ENCODE measurements at places on chromosomes 11 and 22.
A peak's percentile ranks its signal among the peaks of the same experiment; 100 is the strongest.

DNA sequence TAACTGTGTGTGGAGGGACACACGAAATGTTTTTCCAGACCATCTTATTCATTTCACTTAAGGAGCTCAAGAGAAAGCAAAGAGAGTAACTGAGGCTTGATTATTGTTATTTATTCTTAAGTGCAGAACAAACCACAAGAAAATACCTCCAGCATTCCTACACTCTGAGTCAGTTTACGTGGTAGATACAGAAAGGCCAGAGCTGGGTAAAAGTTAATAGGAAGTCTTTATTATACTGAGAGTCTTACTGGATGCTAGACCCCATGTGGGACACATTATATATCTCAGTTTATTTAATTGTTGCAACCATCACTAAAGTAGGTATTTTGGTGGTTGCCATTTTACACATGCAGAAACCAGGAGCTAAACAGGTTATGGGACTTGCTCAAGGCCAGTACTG is 261.4 kb upstream of the POU2AF2 start:
- peak; percentile 34 for DNase-seq

- DNase-seq, result peak; percentile 82
Observed at GRCh38 chr11:118929501-118930093, 3.9 kb upstream of the BCL9L start.

- DNase-seq, result no peak
Observed at GRCh38 chr11:115924744-115925567, 420.7 kb upstream of the CADM1 start.

DNA sequence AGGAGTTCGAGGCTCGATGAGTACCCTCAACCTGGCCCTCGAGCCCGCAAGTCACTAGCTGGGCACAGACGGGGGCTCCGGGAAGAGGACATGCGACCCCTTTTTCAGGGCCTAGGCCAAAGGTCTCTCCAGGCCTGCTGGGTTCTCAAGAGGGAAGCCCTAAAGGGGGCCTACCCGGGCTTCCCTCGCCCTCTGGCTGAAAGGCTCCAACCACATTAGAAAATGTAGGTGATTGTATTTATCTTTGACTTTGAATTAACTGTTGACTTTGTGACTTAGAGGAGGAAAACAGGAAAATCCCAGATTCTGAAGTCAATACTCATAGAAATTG is 7.3 kb upstream of the PAX6 start:
- no peak for DNase-seq

DNA sequence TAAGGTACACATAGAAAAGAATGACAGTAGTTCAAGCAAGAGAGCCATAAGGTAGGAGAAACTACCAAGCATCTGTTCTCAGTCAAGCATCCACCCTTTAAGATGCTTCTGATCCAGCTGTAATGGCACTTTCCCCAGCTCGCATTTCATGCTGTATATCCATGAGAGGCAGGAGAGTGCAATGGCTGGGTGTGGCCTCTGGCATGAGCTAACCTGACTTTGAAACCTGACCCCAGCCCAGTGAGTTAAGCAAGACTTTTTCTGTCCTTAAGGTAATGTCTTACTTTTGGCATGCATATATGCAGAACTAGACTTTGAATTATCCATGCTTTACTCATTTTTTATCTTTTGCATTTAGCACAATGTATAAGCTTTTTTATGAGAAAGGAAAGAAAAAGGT is 79.8 kb upstream of the CNTN5 start:
- DNase-seq, result no peak

DNA sequence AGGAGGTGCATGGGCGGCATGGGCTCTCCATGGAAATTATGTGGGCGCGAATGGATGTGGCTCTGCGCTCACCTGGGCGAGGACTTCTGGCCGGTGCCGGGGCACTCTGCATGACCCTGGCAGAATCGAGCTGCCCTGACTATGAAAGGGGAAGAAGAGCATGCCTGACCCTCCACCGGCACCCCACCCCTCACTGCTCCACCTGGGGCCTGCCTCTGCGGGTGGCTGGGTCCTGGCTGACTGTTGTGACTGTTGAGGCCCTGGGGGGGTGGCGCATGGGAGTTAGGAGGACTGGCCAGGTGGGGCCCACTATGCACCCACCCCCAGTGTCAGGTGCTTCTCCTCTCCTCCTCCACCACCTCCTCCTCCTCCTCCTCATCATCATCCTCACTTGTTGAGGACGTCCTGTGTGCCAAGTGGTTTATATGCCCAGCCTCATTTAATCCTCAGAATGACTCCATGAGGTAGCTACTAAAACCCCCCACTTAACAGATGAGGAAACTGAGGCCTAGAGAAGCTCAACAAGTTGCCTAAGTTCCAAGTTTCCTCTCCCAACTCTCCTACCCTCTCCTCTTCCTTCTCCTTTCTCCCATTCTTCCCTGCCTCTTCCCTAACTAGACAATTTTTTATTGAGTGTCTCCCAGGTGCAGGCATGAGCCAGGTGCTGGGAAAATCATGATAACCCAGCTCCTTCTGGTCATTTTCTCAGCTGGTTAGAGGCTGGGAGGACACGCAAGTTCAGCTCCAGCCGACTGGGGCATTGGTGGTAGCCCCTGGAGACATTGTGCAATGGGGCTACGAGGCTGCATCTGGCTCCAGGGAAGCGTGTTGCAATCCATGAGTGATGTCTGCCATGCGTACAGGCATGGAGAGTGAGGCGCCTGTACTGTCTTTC is 2.3 kb downstream of the MYEOV start:
- DNase-seq, result peak; percentile 94

- DNase-seq, result no peak
Observed at GRCh38 chr22:47275605-47276449, 513.4 kb downstream of the TBC1D22A start.

DNA sequence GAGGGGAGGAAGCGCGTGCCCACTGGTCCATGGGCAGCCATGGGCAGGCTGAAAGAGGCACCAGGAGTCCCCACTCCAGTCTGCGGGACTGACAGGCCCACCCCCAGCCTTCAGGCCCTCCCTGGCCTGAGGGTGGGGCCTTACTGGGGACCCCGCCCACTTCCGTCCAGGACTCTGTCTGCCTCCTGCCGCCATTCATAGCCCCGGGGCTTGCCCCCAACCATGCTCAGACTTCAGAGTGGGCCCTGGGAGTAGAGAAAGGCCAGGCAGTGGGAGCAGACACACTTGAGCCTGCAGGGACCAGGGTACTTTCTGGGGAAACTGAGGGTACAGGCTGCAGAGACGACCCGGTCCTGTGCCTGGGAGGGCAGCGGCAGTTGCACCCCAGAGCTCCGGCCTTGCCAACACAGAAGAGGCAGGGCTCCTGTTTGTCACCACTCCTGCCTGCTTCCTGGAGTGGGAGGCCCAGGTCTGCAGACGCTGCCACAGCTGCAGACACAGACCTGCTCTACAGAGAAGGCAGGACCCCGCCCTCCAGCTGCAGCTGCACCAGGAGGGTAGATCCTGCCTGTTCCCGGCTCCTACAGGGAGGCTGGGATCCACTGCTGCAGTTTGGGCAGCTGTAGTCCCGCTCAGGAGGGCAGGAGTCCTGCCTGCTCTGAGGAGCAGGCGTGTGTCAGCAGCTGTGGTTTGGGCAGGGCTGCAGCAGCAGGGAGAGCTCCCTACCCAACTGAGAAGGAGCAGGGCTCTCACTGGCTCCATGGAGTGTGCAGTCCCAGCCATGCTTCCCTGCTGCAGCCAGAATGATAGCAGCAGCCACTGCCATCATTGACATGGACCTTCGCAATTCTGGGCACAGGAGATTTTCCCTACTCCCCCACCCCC is 387.9 kb upstream of the ANO3 start:
- DNase-seq, result no peak

GRCh38 chr22:46617207-46617985 is 2.8 kb upstream of the GRAMD4 start:
- DNase-seq, result peak; percentile 16

- DNase-seq, result peak; percentile 33
Observed at GRCh38 chr11:9600644-9601036, 27.2 kb downstream of the WEE1 start.

- peak; percentile 36 for DNase-seq
Observed at GRCh38 chr11:18408558-18409291, 3.4 kb upstream of the LDHC start.

GRCh38 chr11:18791207-18791968 is at the start of gene PTPN5:
TSS of gene PTPN5 (minus strand) at chr11:18791798. CDS start at chr11:18771958, 19,840 bp downstream.
- DNase-seq, result no peak

DNA sequence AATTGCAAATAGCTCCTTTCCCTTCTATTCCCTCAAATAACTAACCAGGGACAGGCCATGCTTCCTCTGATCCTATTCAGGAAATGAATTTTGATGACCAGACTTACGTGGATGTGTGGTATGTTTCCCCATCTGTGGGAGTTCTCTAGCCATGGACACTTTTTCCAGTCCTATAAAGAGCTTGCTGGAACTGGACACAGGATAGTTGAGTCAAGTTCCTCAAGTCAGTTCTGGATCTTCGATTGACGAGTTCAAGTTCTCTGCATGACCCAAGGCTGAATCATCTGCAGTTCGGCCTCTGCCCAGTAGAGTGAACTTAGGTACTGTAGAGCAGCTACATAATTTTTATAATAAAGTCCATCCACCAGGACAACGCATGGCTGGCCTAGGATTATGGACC is 52.7 kb upstream of the CCND1 start:
- DNase-seq, result peak; percentile 88

- peak; percentile 32 for DNase-seq
Observed at GRCh38 chr11:17734418-17734911, at the start of gene KCNC1. TSS of gene KCNC1 (plus strand) at chr11:17734781. CDS start at chr11:17736003, 1,222 bp downstream.

DNA sequence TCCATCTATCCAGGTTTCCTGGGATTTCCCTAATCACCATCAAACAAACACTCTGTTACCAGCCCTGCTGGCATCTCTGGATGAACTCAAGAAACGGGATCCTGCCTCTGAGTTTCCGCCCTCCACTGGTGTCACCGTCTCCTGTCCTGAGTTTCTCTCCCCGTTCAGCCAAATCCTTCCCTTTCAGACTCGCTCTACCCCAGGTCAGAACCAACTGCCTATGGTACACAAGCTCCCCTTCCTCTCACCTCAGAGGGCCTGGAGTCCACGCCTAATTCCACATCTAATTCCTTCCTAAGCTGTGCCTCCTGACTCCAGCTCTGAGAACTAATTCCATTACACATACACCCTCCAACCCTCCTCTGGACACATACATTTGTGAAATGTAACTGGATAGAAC is 96.1 kb downstream of the SHANK2 start:
- DNase-seq, result no peak

DNA sequence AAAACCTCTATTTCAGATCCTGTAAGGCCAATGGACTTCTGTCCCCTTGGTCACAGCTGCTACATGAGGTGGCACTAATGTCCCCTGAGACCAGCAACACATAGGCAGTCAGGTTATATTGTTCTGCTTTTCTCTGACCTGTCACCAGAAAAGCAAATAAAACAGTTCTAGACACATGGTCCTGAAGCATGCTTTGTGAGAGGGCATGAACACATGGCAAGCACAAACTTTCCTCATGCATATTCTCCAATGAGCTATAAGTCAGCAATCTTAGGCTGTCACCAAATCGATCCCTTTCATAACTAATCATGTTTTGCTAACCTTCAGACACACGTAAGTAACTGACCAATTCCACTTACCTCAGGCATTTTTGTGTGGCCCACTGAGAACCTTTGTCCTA is 225.4 kb upstream of the ZC3H12C start:
- DNase-seq, result no peak

- no peak for DNase-seq
Observed at GRCh38 chr11:73141031-73141308, 1.1 kb downstream of the FCHSD2 start.

DNA sequence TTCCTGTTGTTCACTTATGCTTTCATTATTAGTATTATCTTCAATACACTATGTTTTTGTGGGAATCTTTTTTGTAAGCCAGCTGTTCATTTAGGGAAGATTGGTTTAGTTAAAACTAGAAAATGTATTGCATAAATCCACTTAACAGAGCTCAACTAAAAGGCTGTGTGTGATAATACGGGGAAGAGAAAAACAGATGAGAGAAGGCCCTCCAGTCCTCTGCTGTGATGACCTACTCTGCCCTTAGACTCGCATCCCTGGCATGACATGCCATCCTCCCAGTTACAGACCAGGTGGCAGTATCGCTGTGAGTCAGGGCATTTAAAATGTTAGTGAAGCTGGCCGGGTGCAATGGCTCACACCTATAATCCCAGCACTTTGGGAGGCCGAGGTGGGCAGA is 173.4 kb upstream of the TTC12 start:
- no peak for DNase-seq

GRCh38 chr11:20973940-20974559 is 304.7 kb downstream of the NELL1 start:
- DNase-seq, result no peak

GRCh38 chr11:28169816-28170215 is 61.6 kb downstream of the METTL15 start:
- peak; percentile 28 for DNase-seq

- DNase-seq, result no peak
Observed at GRCh38 chr22:30041881-30042280, 38.4 kb upstream of the HORMAD2 start.

DNA sequence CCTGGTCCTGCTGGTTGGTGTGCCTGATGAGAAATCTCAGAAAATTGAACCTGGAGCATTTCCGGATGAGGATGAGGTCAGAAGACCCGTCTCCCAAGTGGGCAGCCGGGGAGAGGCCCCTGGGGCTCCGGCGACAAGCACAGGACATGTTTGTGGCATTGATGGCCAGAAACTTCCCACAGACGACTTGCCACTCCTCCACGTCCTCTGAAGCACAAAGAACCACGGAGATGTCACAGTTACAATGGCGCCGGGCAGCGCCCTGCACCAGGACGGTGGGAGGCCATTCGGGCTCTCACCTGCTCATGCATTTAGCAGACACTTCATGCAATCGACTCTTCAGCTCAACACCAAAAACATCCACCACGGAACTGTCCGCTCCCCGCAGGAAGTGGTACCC is 46.5 kb downstream of the CERK start:
- no peak for DNase-seq

DNA sequence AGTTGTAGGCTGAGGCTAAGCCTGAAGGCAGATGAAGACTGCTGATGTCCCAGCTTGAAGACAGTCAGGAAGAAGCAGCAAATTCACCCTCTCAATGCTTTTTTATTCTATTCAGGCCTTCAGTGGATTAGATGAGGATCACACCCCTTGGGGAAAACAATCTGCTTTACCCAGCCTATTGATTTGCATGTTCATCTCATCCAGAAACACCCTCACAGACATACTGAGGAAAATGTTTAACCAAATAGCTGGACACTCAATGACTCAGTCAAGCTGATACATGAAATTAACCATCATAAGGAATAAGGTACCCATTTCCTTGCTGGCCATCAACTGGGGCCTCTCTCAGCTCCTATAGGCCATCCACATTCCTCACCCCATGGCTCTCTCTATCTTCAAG is 549.9 kb upstream of the CCDC90B start:
- DNase-seq, result no peak

DNA sequence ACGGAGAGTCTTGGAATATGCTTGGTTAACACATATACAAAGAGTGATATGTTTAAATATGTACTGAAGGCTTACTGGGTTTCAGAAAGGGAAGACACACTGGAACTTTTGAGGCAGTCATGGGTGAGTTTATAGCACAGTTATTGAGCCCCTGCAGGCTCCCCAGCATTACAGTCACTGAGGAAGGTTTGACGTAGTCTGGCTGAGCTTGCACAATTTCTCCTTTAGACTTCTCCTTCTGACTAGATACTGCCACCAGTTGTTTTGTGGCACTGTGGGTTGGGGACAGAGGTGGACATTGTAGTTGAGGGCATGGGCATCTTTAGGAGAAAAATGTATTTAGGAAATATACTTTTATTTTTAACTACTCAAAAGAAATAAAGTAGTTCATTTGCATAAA is 285.4 kb downstream of the C11orf87 start:
- no peak for DNase-seq

Data from AG10803 (cell line).